Erythroblast (primary cell): ENCODE measurements at places on chromosomes 3 and 15.

DNA sequence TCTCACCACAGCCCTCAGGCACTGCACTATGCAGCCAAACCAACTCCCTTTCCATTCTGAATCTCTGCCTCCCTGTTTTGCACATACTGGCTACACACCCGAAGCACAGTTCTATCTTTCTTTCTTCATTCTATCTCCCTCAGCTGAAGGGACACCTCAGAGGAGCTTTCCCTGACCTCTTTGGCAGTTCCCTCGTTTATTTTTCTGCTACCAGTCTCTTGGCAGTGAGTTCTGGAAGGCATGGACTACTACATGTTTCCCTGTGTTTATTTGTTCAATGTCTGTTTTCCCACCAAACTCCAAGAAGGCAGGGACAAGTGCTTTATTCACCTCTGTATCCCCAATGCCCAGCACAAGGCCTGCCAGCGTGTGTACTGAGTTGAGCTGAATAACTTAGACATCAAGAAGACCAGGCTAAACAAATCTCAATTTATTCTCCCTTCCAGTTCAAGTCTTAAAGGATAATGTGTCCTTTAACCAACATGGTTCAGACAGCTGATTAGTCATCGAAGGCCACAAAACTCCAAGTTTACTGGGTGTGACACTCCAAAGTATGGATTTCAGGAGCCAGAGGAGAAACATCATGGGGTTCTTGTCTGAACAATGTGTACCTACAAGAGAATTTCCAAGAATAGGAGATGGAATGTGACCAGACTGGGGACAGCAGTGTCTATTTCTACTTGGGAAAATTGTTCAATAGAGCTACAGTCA is 260.1 kb upstream of the CTNNB1 start:
- DNase-seq: no peak

- DNase-seq: peak; percentile 55
These were observed 13.9 kb downstream of the FILIP1L start for GRCh38 chr3:100100425-100100824.

- no peak for DNase-seq
These were observed 408.1 kb upstream of the ZNF385D start for GRCh38 chr3:22159004-22159695.

- no peak for DNase-seq
These were observed 216.9 kb downstream of the ZBTB20 start for GRCh38 chr3:114929971-114930732.

DNA sequence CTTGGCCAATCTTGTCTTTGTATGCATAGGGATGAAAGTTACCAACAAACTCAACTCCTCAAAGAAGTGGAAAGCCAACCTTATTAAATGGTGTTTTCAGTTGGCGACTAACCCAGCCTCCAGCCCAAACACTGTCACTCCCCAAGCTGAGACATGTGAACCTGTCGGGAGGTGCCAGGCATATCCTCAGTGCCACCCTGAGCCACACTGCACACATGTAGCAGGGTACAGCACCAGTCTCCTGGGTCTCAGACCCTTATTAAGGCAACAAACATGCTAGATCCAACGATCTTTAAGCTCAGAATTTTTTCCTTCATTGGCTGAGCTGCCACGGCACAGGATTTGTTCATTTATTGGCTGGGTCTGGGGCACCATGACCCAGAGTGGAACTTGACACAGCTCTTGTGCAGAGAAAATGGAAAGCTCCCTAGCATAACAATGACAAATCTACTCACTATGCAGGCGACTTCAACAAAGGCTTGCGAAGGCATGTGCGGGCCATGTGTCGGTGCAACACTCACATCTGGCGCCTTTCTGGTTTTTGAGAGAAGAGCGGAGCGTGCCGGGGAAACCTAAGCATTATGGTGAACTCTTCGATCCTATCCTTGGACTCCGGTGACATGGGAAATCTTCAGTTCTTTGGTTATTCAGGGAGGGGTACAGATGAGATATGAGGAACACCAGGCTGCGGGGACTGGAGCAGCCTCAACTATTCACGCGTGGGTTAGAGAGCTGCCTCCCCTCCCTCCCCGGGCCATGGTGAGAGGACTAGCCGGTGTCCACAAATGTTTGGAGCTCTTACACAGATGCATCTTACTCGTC is 190.1 kb downstream of the FAM43A start:
- no peak for DNase-seq

DNA sequence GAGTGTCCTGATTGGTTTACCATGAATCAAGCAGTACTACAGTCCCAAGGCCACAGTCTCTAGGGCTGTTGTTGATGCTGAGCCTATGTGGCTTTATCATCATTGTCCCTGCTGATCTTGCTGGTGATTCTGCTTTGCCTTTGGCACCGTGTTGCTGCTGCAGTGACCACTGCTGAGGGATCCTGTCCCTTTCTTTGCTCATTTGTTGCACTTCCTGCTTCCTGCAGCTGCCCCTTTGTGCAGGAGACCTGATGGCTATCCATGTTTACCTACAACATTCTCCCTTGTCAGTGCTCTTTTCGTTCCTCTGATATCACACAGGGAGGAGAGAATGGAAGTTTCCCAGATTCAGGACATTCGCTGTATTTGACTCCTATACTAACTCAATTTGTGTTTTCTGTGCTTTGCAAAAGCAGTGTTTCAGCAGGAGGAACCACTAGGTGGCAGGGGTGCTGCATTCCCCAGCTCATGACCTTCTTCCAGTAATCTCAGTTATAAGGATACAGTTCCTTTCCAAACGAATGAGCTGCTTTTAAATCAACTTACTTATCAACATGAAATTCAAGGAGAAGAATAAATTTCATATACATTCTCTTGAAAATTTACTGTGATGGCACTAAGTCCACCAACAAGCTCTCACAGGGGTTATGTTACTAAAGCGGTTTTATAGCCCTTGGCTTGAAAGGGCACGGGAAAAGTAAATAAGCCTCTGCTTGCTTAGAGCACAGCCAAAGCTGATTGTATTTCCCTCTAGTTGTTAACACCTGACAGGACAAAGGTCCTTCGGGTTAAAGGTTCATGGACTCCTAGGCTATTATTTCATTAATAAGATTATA is 9.7 kb upstream of the THUMPD3 start:
- peak; percentile 78 for DNase-seq

GRCh38 chr3:61580982-61581643 is 19.7 kb downstream of the PTPRG start:
- no peak for DNase-seq

DNA sequence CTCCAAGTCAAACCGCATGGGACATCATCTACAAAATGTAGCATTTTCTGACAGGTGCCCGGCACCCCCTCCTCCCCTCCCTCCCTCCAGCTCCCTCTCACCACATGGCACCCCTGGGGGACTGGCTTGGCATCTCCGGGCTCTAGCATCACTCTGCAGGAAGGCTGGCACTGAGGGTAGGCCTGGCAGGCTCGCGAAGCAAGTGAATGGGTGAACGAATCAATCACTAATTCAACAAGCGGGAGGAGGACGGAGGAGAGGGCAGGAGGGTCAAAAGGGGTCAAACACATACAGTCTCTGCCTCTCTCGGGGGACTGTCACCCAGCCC is 155.7 kb downstream of the NUP210 start:
- no peak for DNase-seq

DNA sequence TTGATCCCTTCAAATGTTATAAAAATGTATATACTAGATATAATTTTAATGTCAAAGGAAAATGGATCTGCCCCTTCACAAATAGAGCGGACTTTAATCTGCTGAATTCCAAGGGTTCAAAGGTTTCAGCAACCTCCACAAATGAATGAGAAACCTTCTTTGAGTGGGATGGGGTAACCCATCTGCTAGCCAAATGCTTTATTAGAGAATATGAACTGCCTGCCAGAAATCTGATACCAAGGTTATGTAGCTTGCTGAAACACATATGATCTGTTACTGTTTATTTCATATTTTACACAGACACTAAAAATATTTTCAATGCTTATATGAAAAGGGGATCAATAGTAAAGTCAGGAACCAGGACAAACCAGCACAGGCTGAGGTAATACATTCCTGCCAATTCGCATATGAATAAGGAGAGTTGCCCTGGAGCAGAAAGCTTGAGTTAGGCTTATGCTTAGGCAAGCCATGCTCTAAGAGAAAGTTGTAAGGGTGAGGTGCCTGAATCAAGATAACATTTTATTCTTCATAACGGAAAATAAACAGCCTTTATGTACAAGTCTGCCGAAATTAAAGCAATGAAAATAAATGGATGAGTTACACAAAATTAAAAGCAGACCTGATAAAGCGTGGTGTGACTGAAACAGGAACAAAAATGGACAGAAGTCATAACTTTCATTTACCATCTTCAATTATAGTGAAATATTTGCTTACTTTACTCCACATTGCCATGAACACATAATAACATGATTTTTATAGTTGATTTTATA is 26.5 kb downstream of the PLOD2 start:
- DNase-seq: no peak

GRCh38 chr3:149621218-149622005 is 36.4 kb downstream of the WWTR1 start:
- DNase-seq: no peak

- peak; percentile 80 for DNase-seq
These were observed 498 bp downstream of the PDE12 start for GRCh38 chr3:57556459-57557084.

DNA sequence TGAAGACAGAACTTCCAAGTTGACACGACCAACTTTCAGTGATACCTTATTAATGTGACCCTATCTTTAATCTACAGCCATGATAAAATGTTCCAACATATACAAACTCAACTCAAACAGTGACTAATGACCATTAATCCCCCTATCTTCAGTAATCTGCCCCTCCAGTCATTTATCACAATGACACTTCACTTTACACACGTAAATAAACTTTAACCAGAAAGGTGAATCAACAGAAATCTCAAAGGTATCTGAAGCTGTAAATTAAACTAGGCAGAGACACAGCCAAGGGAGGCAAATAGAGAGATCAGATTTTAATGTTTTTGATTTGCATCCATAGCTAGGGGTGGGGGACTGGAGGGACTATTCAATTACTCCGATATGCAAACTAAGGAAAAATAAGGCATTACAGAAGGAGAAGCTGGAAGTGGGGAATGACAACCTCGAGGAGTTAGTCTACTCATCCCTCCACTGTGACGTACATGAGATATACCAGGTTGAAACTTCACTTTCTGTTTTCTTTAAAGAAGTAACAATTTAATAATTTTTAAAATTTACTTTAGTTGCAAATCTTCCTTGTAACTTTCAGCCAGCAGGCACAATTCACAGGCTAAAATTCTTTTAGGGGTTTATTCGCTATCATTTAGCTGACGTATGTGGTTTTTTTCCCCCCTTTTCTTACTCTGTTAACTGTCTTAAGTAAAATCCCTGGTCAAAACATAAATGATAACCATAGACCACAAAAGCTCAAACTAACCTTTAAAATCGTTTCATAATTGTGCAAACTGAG is 751.0 kb downstream of the ROBO1 start:
- no peak for DNase-seq

DNA sequence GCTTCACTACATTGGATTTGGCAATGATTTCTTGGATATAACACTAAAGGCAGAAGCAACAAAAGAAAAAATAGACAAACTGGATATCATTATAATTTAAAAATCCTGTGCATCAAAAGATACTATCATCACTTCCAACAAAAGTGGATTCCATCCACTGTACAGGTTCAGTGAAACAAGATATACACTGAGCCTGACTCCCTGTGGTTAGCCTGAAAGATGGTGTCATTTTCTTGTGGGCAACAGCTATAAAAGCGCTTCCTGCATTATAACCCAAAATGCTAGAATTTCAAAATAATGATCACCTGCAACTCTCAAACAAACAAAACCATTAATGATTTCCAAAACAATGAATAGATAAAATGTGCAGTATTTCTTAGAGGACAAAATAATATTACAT is 39.6 kb upstream of the TBC1D23 start:
- DNase-seq: no peak

- DNase-seq: no peak
These were observed 26.4 kb downstream of the ADCY5 start for GRCh38 chr3:123422457-123422856.

DNA sequence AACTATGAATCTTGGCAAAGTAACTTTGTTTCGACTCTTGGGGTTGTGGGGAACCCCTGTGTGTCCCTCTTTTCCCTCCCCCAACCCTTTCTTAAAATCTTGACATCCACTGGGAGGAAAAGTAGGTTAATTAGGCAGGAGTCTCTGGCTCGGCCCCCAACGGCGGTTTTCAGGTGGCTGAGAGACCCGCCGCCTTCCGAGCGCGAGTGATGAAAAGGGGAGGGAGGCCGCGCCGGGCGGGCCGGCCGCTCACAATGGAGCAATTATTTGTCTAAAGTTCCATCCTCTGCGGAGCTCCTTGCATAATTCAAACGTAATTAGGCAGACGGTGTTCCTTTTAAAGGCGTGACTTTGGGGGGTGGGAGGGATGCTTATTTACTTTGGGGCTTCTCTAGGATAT is 51.7 kb downstream of the ZIC4 start:
- no peak for DNase-seq
